Mesenteric fat pad (tissue), 1 donor: ENCODE measurements at places on chromosomes 11 and 22. TPM values are rescaled to one million over a fixed set of nuclear protein-coding genes. Genes with fewer than 3 reads are reported as not detected.

- DNase-seq: no peak
Observed at GRCh38 chr22:26646158-26646557, 11.2 kb upstream of the MIAT start.

DNA sequence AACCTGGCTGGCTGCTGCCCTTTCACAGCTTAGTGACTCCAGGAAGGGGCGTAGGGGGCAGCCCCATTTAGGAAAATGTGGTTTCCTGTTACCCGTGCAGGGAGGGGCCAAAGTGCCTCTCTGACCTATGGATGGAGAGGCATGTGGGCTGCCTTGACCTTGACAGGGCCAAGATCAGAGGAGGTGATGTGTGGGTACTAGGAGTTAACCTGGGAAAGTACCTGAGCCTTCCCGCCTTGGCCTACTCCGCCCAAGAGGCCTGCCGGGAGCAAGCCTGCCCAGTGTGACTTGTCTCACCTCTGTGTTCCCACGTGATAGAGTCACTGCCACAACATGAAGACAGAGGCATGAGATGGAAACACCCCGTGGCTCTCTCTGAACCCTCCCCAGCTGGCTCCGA, 33.4 kb downstream of the GRAMD4 start:
- no peak for DNase-seq

DNA sequence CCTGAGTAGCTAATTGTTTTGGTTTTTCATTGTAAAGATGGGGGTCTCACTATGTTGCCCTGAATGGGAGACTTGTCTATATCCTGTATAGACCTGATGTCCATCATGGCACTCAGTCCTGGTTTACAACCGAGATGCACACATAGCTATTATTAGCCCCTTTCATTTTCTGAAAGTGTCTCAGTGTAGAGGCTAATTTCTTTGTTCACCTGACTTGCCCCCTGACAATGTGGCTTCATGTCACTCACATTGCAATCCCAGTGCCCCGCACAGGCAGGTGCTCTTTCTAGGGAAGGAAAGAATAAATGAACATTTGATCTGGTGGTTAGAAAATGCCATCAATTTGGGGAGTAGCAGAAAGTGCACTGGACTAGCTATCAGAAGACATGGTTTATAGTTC, 13.1 kb upstream of the KDM2A start:
- no peak for DNase-seq

DNA sequence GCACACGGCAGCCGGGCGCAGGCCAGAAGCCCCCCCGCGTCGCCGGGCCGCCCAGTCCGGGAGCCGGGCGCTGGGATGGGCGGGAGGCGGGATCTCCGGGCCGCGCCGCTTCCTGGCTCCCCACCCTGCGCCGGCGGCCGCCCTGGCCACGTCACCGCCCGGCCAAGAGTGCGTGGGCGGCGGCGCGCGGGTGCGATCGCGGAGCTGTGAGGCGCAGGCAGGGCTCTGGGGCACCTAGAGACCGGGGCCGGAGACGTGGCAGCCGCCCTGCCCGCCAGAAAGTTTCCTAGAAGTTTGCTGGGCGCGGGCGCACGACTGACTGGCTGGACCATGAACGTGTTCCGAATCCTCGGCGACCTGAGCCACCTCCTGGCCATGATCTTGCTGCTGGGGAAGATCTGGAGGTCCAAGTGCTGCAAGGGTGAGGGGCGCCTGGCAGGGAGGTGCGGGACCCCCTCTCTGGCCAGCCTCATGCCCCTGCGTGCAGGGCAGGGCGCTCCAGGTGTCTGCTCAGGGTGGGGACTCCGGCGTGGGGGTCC, at the start of gene KDELR3:
Gene KDELR3, plus strand, starts transcription at position 193 of the 539 bp plus-strand sequence. Its CDS starts 138 bp downstream, at position 331.
- DNase-seq: peak; percentile 93

Gene CAVIN3
- total RNA-seq: 56.0 TPM

DNA sequence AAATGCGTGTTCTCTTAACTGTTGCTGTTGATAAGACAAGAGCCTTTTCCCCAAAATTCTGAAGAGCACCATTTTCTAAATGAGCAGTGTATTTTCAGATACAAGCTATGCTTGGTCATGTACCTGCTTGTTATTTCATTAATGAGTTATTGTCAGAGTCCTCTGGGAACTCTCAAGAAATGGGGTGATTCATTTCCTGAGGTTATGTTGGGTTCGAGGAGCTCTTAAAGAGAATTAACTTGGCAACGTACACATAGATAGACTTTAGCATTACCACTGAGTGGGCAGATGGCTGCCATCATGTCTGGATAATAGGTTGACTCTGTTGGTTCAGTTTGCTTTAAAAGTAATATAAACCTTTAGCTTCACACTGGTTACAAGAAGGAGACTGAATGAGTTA, 87.9 kb upstream of the SORL1-AS1 start:
- no peak for DNase-seq

- no peak for DNase-seq
Observed at GRCh38 chr11:79095424-79095823, 345.4 kb downstream of the TENM4 start.

Gene APIP
- 56.4 TPM for total RNA-seq

DNA sequence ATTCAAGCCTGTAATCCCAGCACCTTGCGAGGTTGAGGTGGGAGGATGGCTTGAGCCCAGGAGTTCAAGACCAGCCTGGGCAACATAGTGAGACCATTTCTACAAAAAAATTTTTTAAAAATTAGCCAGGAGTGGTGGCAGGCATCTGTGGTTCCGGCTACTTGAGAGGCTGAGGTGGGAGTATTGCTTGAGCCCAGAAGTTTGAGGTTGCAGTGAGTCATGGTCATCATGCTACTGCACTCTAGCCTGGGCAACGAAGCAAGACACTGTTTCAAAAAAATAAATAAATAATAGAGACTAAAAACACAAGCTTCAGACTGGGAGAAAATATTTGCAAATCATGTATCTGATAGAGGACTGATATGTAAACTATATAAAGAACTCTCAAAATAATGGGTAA, 33.2 kb downstream of the BTBD10 start:
- no peak for DNase-seq

Gene DNAJB7
- not detected for total RNA-seq

DNA sequence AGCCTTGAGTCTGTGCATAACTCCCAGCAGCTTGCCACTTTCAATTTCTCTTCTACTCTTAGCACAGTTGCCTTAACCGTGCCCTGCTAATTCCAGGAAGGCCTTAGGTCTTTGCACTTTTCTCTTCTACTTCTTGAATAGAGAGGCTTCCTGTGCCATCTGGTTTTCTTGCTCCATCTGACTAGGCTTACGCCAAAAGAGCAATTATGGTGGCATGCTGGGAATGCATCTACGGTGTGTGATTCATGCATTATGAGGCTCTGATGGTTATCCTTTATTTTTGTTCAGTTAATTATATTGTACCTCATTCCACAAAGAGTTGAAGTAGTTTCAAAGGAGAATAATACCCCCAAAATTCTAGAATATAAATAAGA, 29.4 kb downstream of the SIK2 start:
- DNase-seq: no peak

GRCh38 chr11:61325649-61326414, 7.1 kb downstream of the DDB1 start:
- no peak for DNase-seq

DNA sequence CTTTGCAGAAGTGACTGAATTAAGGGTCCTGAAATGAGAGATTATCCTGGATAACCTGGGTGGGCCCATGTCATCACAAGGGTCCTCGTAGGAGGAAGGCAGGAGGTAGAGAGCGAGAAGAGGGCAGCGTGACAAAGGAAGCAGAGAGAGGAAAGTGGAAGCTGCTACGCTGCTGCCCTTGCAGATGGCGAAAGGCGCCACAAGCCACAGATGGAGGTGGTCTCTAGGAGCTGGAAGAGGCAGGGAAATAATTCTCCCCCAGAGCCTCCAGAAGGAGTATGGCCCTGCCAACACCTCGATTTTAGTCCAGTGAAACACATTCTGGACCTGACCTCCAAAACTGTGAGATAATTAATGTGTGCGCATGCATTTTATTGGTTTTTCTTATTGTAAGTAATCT, 13.4 kb downstream of the TMEM184B start:
- no peak for DNase-seq

DNA sequence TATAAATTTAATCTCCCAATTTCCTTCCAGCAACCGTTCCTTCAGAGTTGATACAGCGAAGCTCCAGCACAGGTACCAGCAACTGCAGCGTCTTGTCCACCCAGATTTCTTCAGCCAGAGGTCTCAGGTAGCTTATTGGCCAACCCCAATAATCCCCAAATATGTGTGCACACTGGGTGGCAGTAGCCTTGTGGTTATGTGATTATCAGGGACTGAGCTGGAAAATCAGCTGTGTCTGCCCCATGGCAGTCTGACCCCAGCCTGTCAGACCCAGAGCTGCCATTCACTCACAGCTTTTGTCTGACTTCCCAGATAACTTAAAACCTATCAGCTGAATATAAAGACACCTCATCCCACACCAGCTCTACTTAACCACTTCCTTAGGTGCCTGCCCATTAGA, 2.0 kb downstream of the HSCB start:
- DNase-seq: no peak

DNA sequence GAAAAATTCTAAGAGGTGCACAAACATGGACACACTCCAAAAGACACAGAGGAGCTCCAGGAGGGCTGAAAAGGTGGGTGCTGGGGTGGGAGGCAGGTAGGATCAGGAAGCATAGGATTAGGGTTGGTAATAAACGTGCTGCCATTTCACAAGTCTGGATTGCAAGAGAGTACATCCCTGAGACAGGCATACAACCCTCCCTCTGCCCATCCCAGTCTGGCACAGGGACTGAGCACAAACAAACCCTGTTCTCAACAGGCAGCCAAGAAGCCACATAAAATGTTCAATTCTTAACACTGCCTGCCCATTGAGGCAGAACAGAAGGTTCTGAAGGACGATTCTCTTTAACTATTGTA, 18.5 kb downstream of the SLC35F2 start:
- no peak for DNase-seq

GRCh38 chr22:32842486-32842885, 41.0 kb downstream of the TIMP3 start:
- DNase-seq: no peak

Gene KRTAP5-2
- total RNA-seq: not detected

Gene CFAP300
- 3.0 TPM for total RNA-seq

Gene MPPED2
- 4.9 TPM for total RNA-seq

DNA sequence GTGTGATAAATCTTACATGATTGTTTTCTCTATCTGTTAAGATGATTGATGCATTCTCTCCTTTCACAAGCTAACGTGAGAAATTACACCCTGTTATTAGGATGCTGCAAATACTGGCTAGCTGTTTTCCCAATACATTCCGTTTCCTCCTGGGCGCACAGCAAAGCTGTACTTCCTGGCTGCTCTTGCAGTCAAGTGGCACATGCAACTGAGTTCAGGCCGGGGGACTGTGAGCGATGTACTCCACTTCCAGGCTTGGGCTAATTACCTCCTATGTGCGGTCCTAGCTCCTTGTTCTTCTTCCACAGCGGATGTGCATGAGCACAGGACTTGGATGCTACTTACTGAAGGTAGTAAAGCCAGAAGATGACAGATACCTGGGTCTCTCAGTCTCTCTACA, 234.9 kb upstream of the SESN3 start:
- no peak for DNase-seq

- no peak for DNase-seq
Observed at GRCh38 chr11:18093959-18094358, 11.9 kb downstream of the SAAL1 start.

- no peak for DNase-seq
Observed at GRCh38 chr11:126756855-126757254, 243.7 kb downstream of the KIRREL3 start.

- DNase-seq: peak; percentile 16
Observed at GRCh38 chr11:45683271-45684058, 18.0 kb upstream of the CHST1 start.

- no peak for DNase-seq
Observed at GRCh38 chr11:56522008-56522407, 21.0 kb downstream of the OR5M11 start.

- no peak for DNase-seq
Observed at GRCh38 chr11:6654281-6655019, 1.2 kb downstream of the DCHS1 start.

GRCh38 chr11:4559527-4560440, 14.8 kb downstream of the OR52M1 start:
- no peak for DNase-seq

GRCh38 chr11:94112206-94112953, 16.3 kb upstream of the PANX1 start:
- DNase-seq: no peak

DNA sequence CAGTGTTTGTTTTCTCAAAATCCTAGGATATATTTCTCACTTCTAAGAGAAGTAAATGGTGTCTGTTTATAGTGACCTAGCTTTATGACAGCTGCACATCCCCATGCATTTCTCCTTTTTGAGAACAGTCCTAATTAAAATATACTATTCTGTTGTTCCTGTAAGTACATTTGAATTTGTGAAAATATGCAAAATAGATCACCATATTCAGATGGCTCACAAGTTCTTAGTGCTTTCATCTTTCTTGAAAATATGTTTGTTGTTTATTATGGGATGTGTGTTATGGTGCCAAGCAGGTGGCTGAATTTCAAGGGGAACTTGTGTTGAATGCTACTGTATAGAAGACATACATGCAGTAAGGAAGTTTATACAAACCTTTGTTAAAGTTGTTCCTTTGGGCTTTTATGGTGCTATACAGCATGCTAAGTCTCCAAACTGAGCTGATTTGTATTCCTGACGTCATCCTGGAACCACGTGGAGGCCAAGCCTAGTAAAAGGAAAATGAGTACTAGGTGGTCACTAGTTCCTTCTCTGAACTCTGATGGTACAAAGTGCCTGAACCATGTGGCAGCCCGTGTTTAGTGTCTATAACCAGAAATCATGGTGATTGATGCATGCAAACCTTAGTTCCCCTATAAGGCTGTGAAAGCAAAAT, 7.8 kb upstream of the VSTM5 start:
- DNase-seq: no peak

GRCh38 chr22:23180301-23180892, at the start of gene BCR:
BCR (plus strand) TSS chr22:23180509; CDS start chr22:23180961, 452 bp downstream.
- DNase-seq: peak; percentile 93

- DNase-seq: no peak
Observed at GRCh38 chr11:87820011-87820410, 355.2 kb downstream of the RAB38 start.

DNA sequence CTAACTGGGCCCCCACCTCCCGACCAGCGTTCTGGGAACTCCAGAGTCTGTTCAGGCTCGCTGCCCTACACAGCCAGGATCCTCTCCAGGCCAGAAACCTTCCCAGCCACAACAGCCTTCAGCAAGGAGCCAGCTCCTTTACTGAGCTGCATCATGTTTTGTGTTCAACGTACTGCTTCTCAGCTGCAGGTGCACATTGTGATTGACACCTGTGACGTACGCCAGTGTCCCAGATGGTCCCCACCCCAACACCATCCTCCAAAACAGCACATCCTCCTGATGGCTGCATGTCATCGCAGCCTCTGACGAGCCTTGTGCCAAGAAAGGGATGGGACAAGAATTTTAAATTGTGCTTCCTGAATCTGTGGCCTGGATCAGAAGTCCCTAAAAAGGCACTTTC, 117.5 kb downstream of the SPATA19 start:
- no peak for DNase-seq

Gene GPR83
- not detected for total RNA-seq

Gene OR8H1
- not detected for total RNA-seq

GRCh38 chr11:67303132-67303834, at the start of gene SSH3:
SSH3 (plus strand) TSS chr11:67303530; CDS start chr11:67303626, 96 bp downstream.
- peak; percentile 92 for DNase-seq

Gene STX5
- total RNA-seq: 41.8 TPM

Gene UBQLNL
- total RNA-seq: 0.19 TPM

Gene NRIP3
- 0.87 TPM for total RNA-seq
